Type B pancreatic cell (in vitro differentiated cells): ENCODE measurements at places on chromosomes 2 and 18. TPM values are rescaled to one million over a fixed set of nuclear protein-coding genes. Genes with fewer than 3 reads are reported as not detected.

GRCh38 chr18:47756364-47757016 lies 174.0 kb downstream of the SMAD2 start:
- peak; percentile 76 for DNase-seq

GRCh38 chr2:159439421-159439820 lies 152.9 kb upstream of the WDSUB1 start:
- no peak for DNase-seq

- no peak for DNase-seq
Measured at GRCh38 chr2:48050711-48051110, 144.4 kb upstream of the FBXO11 start.

Gene ANO7
- 1.7 and 3.3 TPM in 2 replicates for total RNA-seq

GRCh38 chr2:62200291-62200841 lies 4.5 kb downstream of the B3GNT2 start:
- DNase-seq = no peak

- no peak for DNase-seq
Measured at GRCh38 chr18:60809937-60810336, 437.4 kb upstream of the MC4R start.

- no peak for DNase-seq
Measured at GRCh38 chr2:83900862-83901261, 558.2 kb downstream of the SUCLG1 start.

GRCh38 chr2:67524213-67524612 lies 127.1 kb downstream of the ETAA1 start:
- DNase-seq = no peak

Gene SALL3
- 0.21 and 14.6 TPM in 2 replicates for total RNA-seq

Gene PROKR1
- 0.10 and 0.41 TPM in 2 replicates for total RNA-seq

- DNase-seq = no peak
Measured at GRCh38 chr2:203446780-203447179, 88.3 kb downstream of the RAPH1 start.

DNA sequence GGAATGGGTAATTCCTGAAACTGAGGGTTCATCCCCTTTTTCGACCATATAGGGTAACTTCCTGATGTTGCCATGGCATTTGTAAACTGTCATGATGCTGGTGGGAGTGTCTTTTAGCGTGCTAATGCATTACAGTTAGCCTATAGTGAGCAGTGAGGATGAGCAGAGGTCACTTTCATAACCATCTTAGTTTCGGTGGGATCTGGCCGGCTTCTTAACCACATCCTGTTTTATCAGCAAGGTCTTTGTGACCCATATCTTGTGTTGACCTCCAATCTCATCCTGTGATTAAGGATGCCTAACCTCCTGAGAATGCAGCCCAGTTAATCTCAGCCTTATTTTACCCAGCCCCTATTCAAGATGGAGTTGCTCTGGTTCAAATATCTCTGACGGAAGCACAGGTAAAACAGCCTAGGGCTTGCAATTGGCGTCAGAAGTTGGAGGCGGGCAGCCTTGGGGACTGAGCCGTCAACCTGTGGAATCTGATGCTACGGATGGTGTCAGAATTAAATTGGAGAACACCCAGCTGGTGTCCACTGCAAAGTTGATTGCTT lies 19.5 kb downstream of the RALBP1 start:
- DNase-seq = no peak

Gene SP100
- total RNA-seq = 21.7 and 41.8 TPM in 2 replicates

- DNase-seq = no peak
Measured at GRCh38 chr2:71995067-71995665, 152.5 kb downstream of the CYP26B1 start.

- DNase-seq = no peak
Measured at GRCh38 chr18:27062802-27063201, 122.3 kb downstream of the CHST9 start.

- no peak for DNase-seq
Measured at GRCh38 chr18:41324934-41325333, 630.1 kb upstream of the PIK3C3 start.

DNA sequence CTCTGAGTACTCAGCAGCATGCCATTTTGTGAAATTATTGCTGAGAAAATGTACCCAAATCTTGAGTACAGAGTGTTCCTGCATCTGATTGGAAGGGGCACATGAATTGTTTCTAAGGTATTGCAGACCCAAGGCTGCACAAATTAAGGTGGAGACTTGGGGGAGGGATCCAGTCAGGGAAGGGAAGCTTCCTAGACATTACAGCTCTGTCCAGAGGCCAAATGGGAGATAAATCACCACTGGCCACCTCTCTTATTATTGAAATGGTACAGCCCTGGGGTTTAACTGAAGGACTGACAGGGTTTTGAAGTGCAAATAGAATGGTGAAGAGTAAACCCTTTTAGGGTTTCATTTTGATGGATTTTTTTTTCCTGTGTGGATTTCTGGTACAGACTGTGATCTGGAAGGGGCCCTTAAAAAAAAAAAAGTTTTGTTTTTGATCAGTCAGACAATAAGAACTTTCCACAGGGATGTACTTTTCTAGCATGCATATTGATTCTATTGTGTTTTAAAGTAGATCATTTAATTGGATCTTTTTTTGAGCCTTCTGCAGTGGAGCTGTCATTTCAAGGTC lies 119.4 kb downstream of the GREB1L start:
- DNase-seq = no peak

Gene ARPC2
- 211 and 384 TPM in 2 replicates for total RNA-seq

Gene IFIH1
- total RNA-seq = 10.4 and 17.5 TPM in 2 replicates

DNA sequence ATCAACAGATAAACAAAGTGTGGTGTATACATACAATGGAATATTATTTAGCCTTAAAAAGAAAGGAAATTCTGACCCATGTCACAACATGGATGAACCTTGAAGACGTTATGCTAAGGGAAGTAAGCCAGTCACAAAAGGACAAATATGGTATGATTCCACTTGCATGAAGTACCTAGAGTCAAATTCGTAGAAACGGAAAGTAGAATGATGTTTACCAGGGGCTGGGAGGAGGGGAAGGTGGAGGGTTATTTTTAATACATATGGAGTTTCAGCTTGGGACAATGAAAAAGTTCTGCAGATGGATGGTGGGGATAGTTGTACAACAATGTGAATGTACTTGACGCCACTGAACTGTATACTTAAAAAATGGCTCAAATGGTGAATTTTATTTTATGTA lies 3.3 kb upstream of the DES start:
- no peak for DNase-seq

- no peak for DNase-seq
Measured at GRCh38 chr2:74693213-74693612, 39.2 kb downstream of the SEMA4F start.

- DNase-seq = no peak
Measured at GRCh38 chr2:215693193-215693998, 257.5 kb upstream of the FN1 start.

GRCh38 chr2:44528595-44528994 lies 166.8 kb downstream of the CAMKMT start:
- DNase-seq = no peak

GRCh38 chr18:55479656-55480420 lies 108.2 kb downstream of the TCF4 start:
- no peak for DNase-seq

- no peak for DNase-seq
Measured at GRCh38 chr2:233209533-233210171, 41.8 kb upstream of the ATG16L1 start.

DNA sequence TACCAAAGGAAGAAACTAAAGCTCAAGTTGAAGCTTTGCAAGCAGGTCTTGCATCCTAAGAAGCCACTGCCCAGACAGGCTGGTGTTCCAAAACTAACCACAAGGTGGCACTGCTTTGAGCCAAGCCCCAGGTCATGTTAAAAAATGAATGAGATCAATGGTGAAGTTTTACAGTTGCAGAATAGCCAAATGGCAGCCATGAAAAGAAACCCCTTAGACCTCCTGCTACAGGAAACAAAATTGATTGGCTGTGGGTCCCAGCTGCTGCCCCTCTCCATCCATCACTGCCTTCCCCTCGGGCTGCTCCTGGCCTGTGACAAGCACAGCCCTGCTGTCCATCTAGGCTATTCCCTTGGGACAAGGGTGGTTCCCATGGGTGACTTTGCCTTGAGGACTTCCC lies 20.7 kb upstream of the MREG start:
- DNase-seq = peak; percentile 79

DNA sequence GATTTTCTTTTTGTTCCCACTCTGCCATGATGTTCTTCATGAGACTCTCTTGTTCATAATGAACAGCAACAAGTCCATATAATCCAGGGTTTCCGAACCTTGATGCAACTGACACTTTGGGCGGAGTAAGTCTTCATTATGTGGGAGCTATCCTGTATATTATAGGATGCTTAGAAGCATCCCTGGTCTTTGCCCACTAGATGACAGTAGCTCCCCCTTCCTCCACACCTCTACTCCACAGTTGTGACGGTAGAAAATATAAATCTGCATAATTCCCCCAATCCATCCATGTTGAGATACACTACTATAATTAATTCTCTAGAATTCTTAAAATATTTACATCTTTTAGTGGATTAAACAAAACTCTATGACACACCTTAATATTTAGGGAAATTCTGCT lies 482.2 kb upstream of the CELF4 start:
- no peak for DNase-seq

Gene FKBP1B
- 19.0 and 23.0 TPM in 2 replicates for total RNA-seq

DNA sequence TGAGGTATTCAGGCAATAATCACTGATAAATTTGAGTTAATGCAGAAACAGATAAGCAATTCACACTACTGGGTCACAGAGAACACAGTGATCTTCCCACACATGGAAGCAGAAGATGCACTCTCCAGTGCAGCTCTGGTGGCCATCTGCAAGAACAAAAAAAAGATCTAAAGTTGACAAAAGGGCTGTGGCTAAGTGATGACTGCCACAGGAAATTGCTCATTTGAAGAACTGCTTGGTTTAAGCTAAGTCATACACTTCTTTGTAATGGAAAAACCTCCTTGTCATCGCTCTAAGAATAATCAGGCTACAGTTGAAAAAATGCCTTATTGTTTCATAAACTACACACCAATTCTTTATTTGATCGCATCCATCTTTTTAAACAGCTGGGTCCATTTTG lies 115.1 kb downstream of the DTNB start:
- DNase-seq = no peak

- DNase-seq = no peak
Measured at GRCh38 chr2:62040926-62041325, 135.5 kb downstream of the COMMD1 start.

- DNase-seq = no peak
Measured at GRCh38 chr2:28610583-28611201, 114.8 kb downstream of the PLB1 start.

Gene C2orf78
- total RNA-seq = not detected in 2 replicates

Gene TRAF3IP1
- 20.9 and 21.0 TPM in 2 replicates for total RNA-seq

- DNase-seq = no peak
Measured at GRCh38 chr2:173300458-173300857, 54.2 kb upstream of the CDCA7 start.

Gene ANKRD30B
- not detected in 2 replicates for total RNA-seq

Gene AKAIN1
- total RNA-seq = 0.95 and 1.1 TPM in 2 replicates

GRCh38 chr2:223433461-223433860 lies 168.7 kb downstream of the SCG2 start:
- DNase-seq = no peak

DNA sequence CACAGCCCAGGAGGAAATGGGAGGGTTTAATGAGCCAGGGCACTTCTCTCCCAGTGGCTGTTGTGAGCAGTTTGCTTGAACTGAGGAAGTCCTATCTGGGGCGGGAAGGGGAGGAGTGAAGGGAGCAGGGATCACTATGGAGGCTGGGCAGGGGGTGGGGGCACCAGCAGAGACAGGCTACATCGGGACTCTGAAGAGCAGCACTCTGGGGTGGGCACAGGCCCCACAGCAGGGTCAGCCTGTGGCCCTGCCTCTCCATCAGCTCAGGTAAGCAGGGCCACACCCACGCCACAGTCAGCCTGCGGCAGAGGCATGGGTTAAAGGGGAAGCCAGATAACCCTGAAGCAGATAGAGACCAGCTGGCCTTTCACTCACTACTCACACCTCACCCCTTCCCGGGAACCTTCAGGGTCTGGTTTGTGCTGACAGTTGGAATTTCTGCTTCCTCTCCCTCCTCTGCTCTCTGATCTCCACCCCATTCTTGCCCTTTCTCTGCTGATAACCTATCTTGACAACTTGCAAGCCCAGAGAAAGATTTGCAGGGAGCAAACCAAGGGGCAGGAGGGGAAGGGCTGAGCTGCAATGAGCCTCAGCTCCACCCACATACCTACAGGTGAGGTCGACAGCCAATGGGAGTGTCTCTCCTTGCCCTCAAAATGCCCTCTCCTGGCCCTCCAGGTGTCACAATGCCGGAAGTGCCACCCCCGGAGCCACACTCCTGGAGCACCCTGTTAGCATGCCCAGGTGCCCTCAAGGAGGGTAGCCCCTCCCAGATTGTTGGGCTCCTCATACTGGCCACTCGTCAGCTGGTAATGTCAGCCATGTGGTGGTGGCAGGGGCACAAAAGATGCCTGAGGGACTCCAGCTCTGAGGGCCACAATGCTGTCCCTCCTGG lies 3.7 kb downstream of the SIGLEC15 start:
- DNase-seq = no peak

Gene CDK15
- 1.8 TPM in 1 of 2 replicates, not detected in the other for total RNA-seq

- DNase-seq = no peak
Measured at GRCh38 chr18:9782073-9782857, 74.2 kb downstream of the RAB31 start.

Gene DSG1
- total RNA-seq = 4.8 and 40.8 TPM in 2 replicates

DNA sequence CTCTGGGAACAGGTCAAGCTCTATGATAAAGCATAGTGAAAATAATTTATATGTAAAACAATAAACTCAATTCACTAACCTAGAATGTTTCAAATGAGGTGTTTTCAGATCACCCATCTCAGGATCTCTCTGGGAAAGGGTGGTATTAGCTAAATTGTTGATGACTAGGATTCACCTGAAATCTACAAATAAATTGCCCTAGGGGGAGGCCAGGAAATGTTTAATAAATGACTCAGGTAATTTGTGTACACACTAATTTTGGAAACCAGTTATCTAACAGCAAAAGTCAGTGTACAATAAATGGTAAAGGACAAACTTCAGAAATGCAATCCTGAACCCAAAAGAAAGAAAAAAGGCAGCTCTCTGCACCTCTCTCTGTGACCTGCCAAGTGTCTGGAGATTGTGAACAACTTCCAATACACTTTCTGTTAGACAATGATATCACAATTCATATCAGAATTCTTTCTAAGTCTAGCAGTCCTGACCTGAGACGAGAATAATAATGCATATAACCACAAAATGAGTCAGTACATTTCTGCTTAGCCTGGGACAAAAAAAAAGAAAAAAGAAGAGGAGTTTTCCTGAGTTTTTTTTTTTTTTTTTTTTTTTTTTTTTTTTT lies 760.0 kb downstream of the EPHA4 start:
- no peak for DNase-seq

DNA sequence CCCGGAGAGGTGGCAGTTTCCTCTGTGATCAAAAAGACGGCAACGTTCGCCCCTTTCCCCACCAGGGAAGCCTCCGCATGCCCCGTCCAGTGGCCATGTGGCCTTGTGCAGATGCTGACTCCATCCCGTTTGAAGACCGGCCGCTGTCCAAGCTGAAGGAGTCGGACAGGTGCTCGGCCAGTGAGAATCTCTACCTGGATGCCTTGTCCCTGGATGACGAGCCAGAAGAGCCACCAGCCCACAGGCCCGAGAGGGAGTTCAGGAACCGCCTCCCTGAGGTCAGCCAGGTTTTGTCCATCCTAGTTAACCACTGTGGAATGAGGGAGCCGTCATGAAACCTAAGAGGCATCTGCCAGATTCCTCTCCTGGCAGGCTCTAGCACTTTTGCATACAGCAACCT lies 113.6 kb downstream of the MTCL1 start:
- no peak for DNase-seq

- DNase-seq = no peak
Measured at GRCh38 chr2:85168942-85169341, 35.8 kb downstream of the TCF7L1 start.

Gene APOB
- total RNA-seq = 19.6 and 70.3 TPM in 2 replicates
